Activated CD4-positive, alpha-beta T cell treated with anti-CD3 and anti-CD28 coated beads, Interleukin-2, amount 50 U/mL, for 4 hours (primary cell): ENCODE measurements at places on chromosomes 1 and 21.

- DNase-seq: no peak
Observed at GRCh38 chr1:228802386-228803220, 67.3 kb downstream of the RHOU start.

DNA sequence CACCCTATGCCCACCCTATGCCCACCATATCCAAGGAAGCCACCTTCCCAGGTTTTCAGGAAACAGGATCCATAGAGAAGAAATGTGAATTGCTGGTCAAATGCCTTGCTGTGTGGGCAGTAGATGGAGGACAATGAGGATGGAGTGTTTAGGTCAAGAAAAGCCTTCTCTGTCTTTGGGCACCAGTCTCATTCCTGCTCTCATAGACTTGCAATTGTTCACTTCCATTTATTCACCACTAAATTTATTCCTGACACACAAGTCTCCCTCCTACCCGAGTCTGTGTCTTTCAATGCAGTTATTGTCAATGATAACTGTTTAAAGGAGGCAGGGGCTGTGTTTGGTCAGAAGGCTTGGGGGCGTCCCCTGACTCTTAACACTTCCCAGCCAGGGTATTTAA, 48.0 kb upstream of the ITPKB start:
- no peak for DNase-seq

DNA sequence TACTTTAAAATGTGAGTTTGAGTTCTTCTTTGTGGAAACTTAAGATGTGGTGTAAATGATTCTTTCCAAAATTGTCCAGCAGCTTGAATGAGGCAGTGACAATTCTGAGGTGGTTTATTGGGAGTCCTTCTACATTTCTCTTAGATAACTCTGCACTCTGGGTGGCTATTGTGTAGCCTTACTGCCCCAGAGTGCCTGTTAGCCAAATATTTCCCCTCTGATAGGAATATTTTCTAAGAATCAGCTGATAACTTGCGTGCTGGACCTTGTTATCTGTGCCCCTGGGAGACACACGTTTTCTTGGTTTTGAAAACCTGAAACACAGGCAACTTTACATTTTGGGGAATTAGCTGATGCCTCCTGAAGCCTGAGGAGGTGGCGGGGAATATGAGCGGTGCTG, 91.6 kb downstream of the CD247 start:
- no peak for DNase-seq

GRCh38 chr1:52139817-52140540, 1.9 kb upstream of the ZFYVE9 start:
- peak; percentile 6 for DNase-seq

DNA sequence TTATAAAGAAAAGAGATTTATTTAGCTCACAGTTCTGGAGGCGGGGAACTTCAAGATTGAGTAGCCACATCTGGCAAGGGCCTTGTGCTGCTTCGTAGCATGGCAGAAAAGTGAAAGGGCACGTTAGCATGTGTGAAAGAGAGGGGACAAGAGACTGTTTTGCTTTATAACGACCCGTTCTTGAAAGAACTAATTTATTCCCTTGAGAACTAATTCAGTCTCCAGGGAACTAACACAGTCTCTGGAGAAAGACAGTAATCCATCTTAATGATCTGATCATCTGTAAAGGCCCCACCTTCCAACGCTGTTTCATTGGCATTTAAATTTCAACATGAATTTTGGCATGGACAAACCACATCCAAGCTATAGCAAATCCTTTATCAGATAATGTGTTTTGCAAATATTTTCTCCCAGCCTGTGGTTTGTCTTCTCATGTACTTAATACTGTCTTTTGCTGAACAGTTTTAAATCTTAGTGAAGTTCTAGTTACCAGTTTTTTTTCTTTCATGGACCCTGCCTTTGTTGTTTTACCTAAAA, 26.1 kb downstream of the MTR start:
- no peak for DNase-seq

GRCh38 chr1:156838972-156839371, 19.9 kb downstream of the INSRR start:
- peak; percentile 31 for DNase-seq

- no peak for DNase-seq
Observed at GRCh38 chr1:234093107-234093506, 188.6 kb downstream of the SLC35F3 start.

- DNase-seq: no peak
Observed at GRCh38 chr1:234331507-234331906, 41.7 kb upstream of the COA6 start.
